ENCODE measurements at places on chromosomes 4 and X. TPM values are rescaled to one million over a fixed set of nuclear protein-coding genes. Genes with fewer than 3 reads are reported as not detected.

TRMT44 gene
- 20.1 TPM for total RNA-seq

VEGFD gene
- total RNA-seq: 0.76 TPM

STAP1 gene
- total RNA-seq: not detected

LARP7 gene
- 50.0 TPM for total RNA-seq

HS3ST1 gene
- total RNA-seq: 1.7 TPM

SSX4B gene
- total RNA-seq: not detected

All from hepatocyte (in vitro differentiated cells).